ENCODE measurements at places on chromosomes 12 and 14.

- DNase-seq = peak; percentile 22
Observed at GRCh38 chr12:111166779-111167540, 201.9 kb downstream of the PHETA1 start.

DNA sequence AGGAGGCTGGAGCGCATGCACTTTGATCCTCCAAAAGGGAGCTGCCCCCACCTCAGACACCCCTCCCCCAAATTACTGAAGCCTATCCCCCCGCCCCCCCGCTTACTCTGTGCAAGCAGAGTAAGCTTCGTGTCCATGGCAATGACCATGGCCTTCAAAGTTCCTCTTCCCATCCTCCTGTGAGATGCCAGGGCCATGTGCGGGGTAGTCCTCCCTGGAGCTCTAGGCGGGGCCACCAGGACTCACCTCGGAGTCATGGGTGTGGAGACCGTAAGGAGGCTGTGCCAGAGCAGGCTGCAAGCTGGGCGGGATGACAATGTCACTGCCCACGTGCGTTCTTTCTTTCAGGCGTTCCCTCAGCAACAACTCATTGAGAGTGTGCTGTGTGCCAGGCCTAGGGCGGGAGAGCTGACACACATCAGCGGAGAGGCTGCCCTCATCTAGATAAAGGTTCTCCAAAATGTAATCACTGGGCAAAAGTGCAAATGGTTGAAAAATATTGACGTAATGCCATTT is 66.8 kb downstream of the C14orf132 start:
- DNase-seq = no peak

GRCh38 chr14:104238424-104239184 is 100.2 kb downstream of the KIF26A start:
- DNase-seq = no peak

- peak; percentile 92 for DNase-seq
Observed at GRCh38 chr14:81450100-81450531, 50.0 kb upstream of the STON2 start.

GRCh38 chr14:105326891-105327694 is 12.5 kb downstream of the PACS2 start:
- DNase-seq = no peak

- no peak for DNase-seq
Observed at GRCh38 chr12:33427071-33427470, 12.5 kb downstream of the SYT10 start.

GRCh38 chr14:21382886-21383847 is 652 bp downstream of the SUPT16H start:
- peak; percentile 26 for DNase-seq

- no peak for DNase-seq
Observed at GRCh38 chr14:89252887-89253532, 164.0 kb downstream of the FOXN3 start.

- DNase-seq = no peak
Observed at GRCh38 chr12:50635364-50635763, 128.5 kb upstream of the ATF1 start.

- peak; percentile 41 for DNase-seq
Observed at GRCh38 chr12:105843561-105843960, 295.2 kb downstream of the NUAK1 start.

- no peak for DNase-seq
Observed at GRCh38 chr12:113144806-113145205, 4.7 kb upstream of the CFAP73 start.

GRCh38 chr12:6145564-6145963 is 21.1 kb upstream of the VWF start:
- no peak for DNase-seq

DNA sequence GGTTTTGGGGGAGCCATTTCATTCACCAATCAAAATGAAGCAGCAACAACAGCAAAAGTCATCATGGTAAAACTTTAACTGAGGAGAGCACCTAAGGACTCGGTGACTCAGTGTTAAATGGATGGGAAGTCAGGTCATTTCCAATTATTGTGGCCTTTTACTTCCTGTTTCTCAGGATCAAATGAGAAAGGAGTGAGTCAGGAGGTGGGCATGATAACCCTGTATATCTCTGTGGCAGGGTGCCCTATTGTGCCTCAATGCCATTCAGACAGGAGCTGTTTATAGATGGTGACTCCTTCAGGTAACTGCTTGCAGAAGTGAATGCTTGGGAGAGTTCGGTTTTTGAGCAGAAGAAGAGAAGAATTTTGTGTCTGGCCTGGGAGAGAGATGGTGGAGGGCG is 135.5 kb upstream of the CPM start:
- DNase-seq = no peak

GRCh38 chr14:102591372-102591943 is 991 bp upstream of the RCOR1 start:
- peak; percentile 52 for DNase-seq

GRCh38 chr14:99716091-99716849 is 32.2 kb downstream of the CYP46A1 start:
- DNase-seq = no peak

DNA sequence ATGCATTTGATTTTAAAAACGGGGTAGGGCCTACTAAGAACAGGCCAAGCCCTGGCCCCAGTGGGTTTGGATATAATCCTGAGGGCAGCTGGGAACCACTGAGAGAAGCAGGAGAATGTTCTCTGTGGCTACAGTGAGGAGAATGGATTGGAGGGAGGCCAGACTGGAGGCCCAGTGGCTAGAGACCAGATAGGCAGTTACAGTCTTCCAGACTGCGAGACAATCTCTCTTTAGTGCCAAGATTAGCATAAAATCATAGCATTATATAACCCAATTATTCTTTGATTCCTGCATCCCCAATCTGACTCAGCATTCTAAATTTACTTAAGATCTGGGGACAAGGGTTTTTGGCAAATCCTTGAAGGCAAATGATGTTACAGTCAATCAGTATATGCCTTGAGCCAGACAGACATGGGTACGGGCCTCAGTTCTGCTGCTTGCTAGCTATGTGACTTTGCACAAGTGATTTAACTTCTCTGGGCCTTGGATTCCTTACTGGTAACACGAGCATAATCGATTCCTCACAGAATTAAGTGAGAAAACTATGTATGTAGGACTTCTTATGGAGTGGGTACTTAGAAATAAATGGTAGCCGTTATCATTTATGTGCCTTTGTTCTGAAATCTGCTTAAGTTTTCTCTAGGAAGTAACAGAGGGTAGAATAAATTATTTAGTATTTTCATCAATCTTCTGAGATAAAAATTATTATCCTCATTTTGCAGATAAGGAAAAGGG is 18.3 kb downstream of the NINJ2 start:
- DNase-seq = no peak

DNA sequence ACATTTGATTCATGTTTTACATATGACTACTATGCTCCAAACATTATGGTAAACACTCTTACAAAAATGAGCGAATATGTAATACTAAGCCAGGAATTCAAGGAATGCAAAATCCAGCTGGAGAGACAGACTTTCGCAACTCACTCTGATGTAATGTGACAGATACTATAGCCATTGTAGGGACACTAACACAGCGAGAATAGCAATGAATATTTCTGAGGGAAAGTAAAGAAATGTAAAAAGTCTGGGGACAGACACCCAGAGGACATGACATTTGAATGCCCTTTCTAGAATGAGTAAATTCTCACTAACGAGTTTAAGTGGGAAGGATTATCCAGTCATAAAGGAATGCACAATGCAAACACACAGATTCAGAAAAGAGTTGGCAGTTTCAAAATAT is 121.9 kb downstream of the PIK3C2G start:
- peak; percentile 78 for DNase-seq

DNA sequence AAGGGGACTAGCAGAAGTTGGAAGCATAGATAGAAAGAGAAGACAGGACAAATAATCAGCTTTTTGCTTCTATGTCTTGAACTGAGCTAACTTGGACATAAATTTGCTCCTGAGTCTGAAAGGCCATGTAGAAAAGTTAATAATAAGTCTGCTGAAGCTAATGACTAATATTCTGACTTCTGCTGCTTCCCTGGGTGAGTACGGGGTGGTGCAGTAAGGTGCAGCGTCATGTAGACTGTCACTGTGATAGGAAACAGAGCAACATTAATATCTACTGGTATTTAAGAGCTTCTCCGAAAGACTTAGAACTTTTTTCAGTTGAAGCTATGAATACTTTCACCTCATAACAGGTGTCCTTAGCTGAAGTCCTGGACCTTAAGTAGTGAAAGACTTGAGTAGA is 34.1 kb upstream of the CPM start:
- DNase-seq = no peak

DNA sequence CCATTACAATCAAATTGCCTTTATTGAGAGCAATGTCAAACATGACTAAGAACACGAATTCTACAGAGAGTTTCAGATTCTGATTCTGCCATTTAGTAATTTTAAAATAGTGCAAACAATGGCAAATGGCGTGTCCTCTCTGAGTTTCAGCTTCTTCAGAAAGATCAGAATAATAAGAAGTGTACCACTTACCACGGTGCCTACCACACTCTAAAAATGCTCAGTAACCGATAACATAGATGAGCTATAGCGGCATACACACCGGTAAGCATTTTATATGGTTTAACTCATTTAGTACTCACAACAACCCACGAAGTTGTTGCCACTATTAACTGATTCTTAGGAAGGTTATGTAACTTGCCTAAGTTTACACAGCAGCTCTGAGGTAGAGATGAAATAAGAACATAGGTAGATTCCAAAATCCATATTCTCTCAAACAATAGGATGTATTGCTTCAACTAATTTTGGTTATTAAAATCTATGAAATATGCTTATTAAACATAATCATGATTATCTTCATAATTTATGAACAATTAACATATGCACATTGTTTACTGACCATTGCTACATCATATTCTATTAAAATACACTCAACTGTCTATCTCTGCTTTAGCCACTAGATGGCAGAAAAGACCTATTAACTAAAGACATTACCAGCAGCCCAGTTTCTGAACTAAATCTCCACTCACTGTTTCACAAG is 38.3 kb downstream of the SLC6A15 start:
- DNase-seq = peak; percentile 38

- peak; percentile 36 for DNase-seq
Observed at GRCh38 chr14:64891839-64892375, 12.2 kb upstream of the SPTB start.

All from hindlimb muscle (tissue), 1 donor.